Activated CD8-positive, alpha-beta memory T cell treated with anti-CD3 and anti-CD28 coated beads, Interleukin-2, amount 50 U/mL, for 4 hours (primary cell): ENCODE measurements at places on chromosomes 16 and 17.
A peak's percentile ranks its signal among the peaks of the same experiment; 100 is the strongest.

DNA sequence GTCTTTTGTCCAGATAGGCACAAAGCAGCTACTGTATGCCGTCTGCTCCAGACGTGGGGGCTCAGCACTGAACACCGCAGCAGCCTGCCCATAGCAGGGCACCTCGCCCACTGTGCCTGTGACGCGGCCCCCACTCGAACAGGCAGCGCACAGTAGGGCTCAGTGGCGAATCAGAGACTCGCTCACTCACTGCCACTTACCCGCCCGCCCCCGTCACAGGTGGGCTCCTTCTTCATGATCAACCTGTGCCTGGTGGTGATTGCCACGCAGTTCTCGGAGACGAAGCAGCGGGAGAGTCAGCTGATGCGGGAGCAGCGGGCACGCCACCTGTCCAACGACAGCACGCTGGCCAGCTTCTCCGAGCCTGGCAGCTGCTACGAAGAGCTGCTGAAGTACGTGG, 23.6 kb downstream of the TPSG1 start:
- DNase-seq = no peak

DNA sequence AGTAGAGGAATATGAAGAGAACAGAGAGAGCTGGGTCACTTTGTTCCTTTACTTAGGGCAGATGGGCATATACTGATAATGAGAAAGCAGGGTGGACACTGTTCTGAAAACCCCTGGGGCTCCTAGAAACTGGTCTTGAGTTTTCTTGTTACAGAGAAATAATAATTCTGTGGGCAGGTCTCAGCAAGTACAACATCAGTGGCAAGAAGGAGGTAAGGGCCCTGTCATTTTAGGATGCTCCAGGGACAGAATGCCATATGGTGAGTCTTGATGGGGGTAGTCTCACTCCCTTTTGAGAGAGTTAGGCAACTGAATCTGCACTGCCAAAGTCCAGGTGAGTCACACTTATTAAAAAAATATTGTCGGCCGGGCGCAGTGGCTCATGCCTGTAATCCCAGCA, 102.3 kb downstream of the KCNJ2 start:
- DNase-seq = no peak

DNA sequence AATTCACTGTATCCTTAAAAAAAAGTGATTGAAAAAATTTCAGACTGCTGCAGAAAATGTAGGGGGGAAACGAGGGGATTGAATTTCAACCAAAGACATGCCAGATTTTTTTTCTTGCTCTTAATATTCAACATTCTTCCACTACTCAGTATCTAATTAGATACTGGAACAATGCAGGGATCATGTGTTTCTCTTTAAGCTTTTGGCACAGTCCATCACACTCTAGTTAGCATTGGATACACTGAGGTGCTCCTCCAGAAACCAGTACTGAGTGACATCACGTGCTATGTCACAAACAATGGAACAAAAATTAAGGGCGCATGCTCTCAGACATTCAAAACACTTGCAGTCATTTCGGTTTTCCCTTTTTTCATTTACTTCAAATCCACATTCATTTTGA, 298.6 kb upstream of the PSMD7 start:
- DNase-seq = no peak

DNA sequence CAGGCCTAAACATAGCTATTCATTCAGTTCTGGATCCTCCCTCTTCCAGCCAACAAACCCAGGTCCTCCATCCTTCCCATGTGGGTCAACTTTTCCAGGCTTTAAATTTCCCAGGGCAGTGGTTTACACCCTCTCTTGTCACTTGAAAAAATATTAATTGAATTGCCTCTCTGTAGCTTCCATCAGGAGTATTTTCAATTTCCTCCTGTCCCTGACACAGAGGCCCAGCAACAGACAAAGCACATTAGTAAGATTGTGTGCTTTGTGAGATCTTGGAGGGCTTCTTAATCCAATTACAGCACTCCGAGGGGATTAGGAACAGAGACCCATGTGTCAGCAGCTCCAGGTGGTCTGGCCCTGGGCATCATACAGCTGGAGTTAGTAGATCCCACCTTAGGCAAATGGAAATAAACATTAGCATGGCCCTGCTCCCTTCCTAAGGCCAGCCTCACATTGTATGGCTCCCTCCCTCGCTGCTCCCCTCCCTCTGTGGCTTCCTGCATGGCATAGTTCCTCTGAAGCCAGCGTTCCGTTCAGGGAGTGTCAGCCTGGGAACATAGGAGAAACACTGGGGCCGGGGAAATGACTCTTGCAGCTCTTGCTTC, 132.7 kb upstream of the HSBP1 start:
- DNase-seq = no peak

GRCh38 chr16:19919142-19919541, 34.5 kb upstream of the GPRC5B start:
- no peak for DNase-seq

GRCh38 chr17:15284107-15284506, 19.0 kb upstream of the PMP22 start:
- DNase-seq = no peak

DNA sequence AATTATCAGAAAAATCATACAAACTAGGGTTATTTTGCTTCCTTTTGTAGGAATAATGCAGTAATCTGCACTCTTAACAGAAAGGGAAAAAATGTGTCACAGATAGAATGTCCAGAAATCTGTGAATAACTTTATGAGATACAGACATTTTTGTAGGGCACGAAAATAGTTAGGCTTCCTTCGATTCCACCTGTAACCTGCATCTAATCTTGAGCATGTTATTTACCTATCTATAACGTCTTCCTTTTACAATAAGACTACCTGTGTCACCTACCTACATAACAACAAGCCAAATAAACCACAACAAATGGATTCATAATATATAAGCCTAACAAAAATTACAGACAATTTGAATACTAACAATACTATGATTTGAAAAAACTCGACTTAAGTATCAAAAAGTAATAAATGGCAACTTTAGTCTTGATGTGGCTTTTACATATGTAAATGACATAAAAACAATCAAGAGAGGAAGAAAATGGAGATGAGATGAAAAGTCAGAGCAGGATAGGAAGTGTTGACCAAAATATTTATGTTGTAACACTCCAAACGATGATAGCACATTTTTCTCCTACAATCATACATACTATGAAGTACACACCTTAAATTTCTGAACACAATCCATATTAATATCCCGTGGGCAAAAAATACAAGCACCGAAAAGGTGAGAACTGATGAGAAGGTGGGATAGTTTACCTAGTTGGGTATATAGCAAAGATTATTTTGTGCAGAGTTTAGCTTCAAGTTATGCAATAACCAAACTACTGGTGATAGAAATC, 2.5 kb downstream of the STAT5B start:
- no peak for DNase-seq

- DNase-seq = no peak
Observed at GRCh38 chr17:69516911-69517310, 102.4 kb downstream of the MAP2K6 start.

DNA sequence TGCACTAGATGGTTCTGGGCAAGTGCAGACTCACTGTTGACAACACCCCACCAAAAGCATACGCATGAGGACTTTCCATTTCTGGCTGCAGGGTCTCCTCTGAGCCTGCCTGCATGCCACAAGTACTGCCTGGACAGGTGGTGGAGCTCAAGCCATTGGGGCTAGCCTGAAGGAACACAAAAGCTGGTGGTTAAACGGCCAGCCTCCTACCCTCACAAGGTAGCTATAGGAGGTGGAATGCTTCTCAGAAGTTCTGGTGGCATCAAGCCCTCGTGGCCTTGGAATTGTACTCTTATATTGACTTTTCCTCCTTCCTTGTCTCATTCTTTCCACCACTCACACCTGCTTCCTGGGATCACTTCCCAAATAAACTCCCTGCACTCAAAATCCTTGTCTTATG, 56.6 kb upstream of the BCAR1 start:
- no peak for DNase-seq

GRCh38 chr17:45172541-45173286, 11.0 kb downstream of the HEXIM2 start:
- DNase-seq = peak; percentile 53

- DNase-seq = no peak
Observed at GRCh38 chr16:2028620-2029220, 2.0 kb downstream of the NHERF2 start.

DNA sequence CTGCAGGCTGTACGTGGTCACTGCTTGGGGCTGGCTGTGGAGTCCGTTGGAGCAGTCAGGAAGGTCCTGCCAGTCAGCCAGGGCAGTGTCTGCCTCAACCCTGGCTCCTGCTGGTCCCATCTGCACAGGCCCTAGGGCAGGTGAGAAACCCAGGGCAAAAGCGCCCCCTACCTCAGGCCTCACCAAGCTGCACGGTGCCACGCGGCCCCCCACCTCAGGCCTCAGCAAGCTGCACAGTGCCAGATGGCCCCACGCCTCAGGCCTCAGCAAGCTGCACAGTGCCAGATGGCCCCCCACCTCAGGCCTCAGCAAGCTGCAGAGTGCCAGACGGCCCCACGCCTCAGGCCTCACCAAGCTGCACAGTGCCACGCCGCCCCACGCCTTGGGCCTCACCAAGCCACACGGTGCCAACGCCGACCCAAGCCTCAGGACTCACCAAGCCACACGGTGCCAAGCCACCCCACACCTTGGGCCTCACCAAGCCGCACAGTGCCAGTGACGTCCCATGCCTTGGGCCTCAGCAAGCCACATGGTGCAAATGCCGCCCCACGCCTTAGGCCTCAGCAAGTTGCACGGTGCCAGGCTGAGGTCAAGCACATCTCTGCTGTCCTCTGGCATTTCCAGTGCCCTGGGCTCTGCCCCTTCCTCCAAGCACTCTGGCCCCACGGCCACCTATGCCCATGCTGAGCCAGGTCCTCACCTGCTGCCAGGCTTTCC, 5.5 kb downstream of the TMEM204 start:
- peak; percentile 13 for DNase-seq

DNA sequence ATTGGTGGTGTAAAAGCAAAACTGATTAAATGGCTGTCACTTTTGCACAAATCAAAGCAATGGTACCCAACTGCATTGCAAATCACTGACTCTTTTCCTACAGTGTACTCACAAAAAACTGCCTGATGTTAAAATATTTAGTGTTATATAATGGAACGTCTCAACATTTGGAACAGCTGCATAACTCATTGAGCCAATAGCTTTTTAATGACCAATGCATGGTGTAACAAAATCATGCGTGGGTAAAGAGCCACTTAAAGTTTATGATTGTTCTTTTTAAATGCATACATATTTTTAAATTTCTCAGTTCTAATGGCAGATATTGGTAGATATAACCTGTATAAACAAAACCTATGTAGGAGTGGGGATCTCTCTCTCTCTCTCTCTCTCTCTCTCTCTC, 204.0 kb upstream of the MPHOSPH6 start:
- no peak for DNase-seq

- DNase-seq = no peak
Observed at GRCh38 chr17:28187931-28188330, 131.1 kb upstream of the TMEM97 start.

DNA sequence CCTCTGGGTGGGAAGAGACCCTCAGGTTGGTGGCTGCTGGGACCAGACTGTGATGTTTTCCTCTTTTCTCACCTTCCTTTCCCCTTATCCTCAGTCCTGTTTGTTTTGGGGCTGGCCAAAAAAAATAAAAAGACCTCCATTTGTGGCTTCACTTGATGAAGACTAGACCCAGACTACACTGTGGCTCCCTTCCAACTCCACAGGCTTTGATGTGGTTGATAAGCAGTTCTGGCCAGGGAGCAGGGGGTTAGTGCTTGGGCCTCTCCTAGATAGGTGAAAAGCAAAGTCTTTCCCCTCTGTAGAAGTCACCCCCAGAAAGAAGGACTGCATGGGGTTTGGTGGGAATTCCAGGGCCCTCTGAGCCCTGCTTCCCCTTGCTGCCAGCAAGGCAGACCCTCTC, 11.2 kb upstream of the ADAM11 start:
- DNase-seq = no peak

DNA sequence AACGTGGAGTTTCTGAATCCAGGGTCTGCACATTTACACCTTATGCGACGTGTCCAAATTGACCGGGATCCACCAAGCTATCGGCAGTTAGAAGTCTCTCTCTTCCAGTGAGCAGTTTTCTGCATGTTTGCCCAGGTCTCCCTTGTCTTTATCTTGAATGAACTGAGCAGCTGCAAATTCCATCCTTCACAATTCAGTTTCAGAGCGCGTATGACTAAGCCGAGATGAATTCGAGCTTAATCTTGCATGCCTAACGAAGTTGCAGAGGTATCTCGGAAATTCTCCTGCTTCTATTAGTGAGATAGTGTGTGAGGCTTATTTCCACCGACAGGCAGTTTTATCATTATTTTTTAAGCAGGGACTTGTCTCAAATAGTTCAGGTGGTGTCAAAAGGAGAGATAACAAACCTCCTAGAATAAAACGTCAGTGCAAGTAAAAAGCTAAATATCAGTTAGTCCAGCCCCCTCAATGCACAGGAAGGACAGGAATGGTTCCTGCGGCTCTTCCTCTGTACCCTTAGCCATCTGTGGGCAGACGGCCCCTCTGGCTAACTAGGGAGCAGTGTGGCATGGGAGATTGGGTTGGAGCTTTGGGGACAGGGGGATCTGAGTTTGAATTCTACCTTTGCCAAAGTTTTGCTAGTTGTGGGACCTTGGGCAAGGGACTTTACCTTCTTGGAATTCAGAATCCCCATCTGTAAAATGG, 93.0 kb upstream of the GPR139 start:
- no peak for DNase-seq

GRCh38 chr17:38619937-38620550, 14.3 kb upstream of the SRCIN1 start:
- DNase-seq = no peak

DNA sequence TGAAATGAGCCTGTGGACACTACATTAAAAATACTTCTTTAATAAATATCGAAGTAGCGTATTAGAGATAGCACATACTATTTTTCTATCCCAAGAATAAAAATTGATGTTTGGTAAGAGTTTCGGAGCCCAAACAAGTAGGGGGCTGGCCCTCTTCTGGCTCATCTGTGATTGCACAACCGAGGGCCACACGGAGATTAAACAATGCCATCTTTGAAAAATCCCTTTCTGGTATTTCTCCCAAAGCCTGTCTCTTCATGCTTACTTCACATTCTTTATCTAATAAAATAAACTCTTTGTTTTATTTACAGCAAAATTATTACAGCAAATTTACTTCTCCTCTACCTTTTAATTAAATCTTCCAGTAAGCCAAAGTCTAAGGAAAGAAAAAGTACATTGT, 9.6 kb upstream of the MYH11 start:
- DNase-seq = no peak

GRCh38 chr16:72901000-72901627, 146.8 kb downstream of the ZFHX3 start:
- DNase-seq = no peak

GRCh38 chr17:73343739-73344454, 32.1 kb upstream of the CDC42EP4 start:
- no peak for DNase-seq

DNA sequence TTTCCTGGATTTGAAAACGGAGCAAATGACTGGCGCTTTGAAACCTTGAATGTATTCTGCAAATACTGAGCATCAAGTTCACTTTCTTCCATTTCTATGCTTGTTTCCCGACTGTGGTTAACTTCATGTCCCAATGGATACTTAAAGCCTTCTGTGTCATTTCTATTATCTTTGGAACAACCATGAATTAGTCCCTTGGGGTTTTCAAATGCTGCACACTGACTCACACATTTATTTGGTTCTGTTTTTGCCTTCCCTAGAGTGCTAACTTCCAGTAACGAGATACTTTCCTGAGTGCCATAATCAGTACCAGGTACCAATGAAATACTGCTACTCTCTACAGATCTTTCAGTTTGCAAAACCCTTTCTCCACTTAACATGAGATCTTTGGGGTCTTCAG, 32.3 kb downstream of the BRCA1 start:
- no peak for DNase-seq
